T-helper 17 cell (primary cell): ENCODE measurements at places on chromosomes 12 and 14.

DNA sequence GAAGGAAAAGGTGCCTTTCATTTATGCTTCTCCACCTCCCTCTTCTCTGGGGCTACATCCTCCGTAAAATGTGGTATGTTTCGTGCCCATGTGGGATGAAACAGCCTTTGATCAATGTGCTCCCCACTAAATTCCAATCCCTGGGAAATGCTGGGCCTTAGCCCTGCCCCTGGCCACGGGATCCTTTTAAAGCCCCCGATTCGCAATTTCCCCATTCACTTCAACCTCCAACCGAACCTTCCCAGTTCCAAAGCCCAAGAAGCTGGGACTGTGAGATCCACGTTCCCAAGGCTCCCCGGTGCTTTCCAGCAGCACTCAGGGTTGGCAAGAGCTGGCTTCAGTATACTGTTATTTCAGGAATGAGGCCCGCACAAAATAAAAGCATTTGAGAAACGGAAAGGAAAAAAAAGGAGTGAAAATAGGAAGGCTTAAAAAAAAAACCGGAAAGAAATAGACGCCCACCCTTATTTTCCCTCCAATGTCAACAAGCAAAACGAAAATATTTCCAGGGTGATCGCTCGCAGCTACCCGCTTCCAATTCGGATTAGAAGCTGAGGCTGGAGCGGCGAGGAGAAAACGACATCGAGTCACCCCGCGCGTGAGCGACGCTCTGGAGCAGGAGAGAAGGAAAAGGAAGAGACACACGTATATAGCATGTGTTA, 1.3 kb upstream of the FOXG1 start:
- DNase-seq, result no peak

GRCh38 chr14:44854114-44854513, 107.6 kb downstream of the KLHL28 start:
- DNase-seq, result no peak

- DNase-seq, result no peak
These were observed 6.4 kb downstream of the ADIPOR2 start for GRCh38 chr12:1697271-1697670.

DNA sequence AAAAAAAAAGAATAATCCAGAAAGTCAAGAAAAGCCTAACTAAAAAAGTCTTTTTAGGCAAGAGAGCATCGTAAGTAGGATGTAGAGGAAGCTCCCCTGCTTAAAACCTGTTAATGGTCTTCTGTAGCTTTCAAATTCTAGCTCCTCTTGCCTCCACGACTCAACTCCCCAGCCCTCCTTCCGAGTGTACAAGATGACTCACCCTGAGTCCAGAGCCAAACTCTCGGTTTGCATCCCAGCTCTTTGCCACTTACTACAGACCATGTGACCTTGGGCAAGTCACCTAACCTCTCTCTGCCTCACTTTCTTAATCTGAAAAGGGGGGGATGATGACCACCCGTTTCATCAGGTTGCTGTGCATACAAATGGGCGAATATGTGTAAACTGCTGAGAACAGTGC, 460.4 kb downstream of the DPF3 start:
- no peak for DNase-seq

DNA sequence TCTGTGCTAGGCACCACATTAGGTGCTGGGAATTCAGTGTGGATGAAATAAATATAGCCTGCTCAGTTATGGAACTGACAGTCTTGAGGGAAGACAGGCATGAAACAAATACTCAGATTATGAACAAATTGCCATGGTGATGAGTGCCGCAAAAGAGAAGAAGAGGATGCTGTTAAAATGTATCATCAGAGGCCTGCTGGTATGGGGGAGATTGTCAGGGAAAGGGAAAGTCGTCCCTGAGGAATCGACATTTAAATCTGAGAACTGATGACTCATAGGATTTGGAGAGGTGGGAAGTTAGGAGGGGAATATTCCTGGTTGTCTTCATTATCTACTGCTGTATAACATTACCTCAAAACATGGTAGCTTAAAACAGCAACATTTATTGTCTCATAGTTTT, 42.0 kb downstream of the PPP1R36 start:
- DNase-seq, result no peak

GRCh38 chr14:31489691-31490090, 1.9 kb upstream of the GPR33 start:
- no peak for DNase-seq

- DNase-seq, result no peak
These were observed 10.2 kb upstream of the CPNE8 start for GRCh38 chr12:38915429-38916182.

- DNase-seq, result no peak
These were observed 73.8 kb upstream of the ARID2 start for GRCh38 chr12:45655743-45656142.

- DNase-seq, result no peak
These were observed 834 bp downstream of the ARHGEF25 start for GRCh38 chr12:57611827-57612710.

GRCh38 chr12:25155022-25155576, 39.9 kb downstream of the DNAI7 start:
- no peak for DNase-seq

GRCh38 chr14:41806366-41806975, 199.8 kb downstream of the LRFN5 start:
- DNase-seq, result no peak

DNA sequence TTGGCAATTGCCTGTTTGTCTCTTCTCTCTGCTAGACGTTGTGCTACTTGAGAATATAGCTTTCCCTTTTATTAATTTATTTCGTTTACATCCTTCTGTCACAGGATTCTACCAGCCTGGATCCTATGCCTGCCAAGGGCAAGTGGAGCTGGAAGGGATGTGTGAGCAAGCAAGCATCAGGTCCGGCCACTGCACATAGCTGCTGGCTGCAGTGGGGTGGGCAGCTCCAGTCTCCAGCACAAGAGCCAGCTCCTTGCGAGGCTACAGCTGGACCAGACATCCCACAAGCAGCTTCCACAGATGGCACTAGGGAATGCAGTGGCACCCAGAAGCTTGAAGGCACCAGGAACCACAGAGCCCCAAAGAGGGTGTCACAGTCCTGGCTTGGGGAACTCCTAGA, 225.0 kb downstream of the KCNC2 start:
- DNase-seq, result no peak

DNA sequence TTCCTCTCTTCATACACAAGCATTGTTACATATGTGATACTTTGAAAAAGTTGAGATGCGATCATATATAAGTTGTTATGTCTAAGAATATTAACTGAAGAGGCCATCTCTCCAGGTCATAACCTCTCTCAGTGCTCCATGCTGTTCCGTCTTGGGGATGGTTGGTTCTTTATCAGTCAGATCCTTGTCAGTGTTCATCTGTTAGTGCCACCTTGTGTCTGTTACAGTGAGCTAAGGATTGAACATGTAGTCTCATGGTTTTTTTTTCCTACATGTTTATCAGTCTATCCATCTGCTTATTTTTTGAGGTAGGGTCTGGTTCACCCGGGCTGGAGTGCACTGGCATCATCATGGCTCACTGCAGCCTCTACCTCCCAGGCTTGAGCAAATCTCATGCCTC, 30.5 kb downstream of the EP400 start:
- no peak for DNase-seq

GRCh38 chr14:88599326-88599725, 36.5 kb downstream of the ZC3H14 start:
- DNase-seq, result no peak
